ENCODE measurements at places on chromosomes 1 and 21. TPM values are rescaled to one million over a fixed set of nuclear protein-coding genes. Genes with fewer than 3 reads are reported as not detected.

- no peaks in the 10 kb centered on the region for H3K27me3 ChIP-seq
- no peak overlapping the region for H3K27ac ChIP-seq
- no peaks in the 10 kb centered on the region for H3K36me3 ChIP-seq
- no peak for DNase-seq
Observed at GRCh38 chr1:231768416-231768815, 141.8 kb downstream of the DISC1 start.

DNA sequence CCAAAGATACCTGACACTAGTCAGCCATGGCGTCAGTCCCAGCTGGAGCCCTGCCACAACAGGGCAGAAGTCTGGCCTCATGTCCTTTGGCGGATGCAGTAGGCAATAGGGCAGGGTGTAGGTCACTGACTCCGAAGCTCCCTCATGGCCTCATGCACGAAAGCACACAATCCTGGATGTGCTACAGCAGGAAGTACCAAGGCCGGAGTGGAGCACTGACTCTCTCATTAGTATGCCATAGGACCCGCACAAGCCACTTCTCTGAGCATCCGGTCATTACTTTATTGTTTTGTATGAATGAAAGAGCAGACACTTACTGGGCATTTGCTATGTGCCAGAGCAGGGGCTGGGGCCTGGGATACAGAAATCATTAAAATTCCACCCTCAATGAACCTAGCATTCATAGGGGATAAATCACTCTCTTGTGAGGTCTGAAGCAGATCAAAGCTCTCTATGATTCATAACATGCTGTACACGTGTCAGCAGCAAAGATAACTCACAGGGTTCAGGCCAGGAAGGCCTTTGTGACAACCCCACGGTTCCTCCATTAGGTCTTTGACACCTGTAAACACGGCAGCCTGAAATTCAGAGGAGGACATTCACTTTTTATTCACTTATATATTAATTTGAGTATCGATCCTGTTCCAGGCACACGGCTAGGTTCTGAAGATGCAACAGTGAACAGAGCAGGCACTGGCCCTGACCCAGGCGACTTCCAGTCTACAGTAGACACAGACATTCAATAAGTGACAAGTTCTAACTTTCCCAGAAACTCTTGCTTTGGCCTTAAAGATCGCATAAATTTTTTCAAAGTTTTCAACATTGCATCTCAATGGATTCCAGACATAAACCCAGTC, 357.9 kb upstream of the USP24 start:
- no peaks in the 10 kb centered on the region for H3K27me3 ChIP-seq
- no peaks in the 10 kb centered on the region for H3K4me1 ChIP-seq
- no peak overlapping the region for H3K4me3 ChIP-seq
- no peaks in the 10 kb centered on the region for H3K36me3 ChIP-seq
- H3K27ac ChIP-seq, result no peak overlapping the region

- H3K36me3 ChIP-seq, result 0 out of 2 replicates have a peak, but pooled peaks cover 3% of the 10 kb centered on the region
- no peaks in the 10 kb centered on the region for H3K27me3 ChIP-seq
- peaks cover 7% of the 10 kb centered on the region for H3K4me1 ChIP-seq
- no peak overlapping the region for H3K27ac ChIP-seq
Observed at GRCh38 chr1:10537082-10537766, 62.5 kb downstream of the PEX14 start.

RHOU gene
- 3.5 TPM for total RNA-seq
